Activated T-cell treated with anti-CD3 and anti-CD28 coated beads for 48 hours (primary cell): ENCODE measurements at places on chromosomes 4 and X.
A peak's percentile ranks its signal among the peaks of the same experiment; 100 is the strongest.

- no peak for DNase-seq
Observed at GRCh38 chr4:112355662-112356061, 58.5 kb downstream of the ALPK1 start.

DNA sequence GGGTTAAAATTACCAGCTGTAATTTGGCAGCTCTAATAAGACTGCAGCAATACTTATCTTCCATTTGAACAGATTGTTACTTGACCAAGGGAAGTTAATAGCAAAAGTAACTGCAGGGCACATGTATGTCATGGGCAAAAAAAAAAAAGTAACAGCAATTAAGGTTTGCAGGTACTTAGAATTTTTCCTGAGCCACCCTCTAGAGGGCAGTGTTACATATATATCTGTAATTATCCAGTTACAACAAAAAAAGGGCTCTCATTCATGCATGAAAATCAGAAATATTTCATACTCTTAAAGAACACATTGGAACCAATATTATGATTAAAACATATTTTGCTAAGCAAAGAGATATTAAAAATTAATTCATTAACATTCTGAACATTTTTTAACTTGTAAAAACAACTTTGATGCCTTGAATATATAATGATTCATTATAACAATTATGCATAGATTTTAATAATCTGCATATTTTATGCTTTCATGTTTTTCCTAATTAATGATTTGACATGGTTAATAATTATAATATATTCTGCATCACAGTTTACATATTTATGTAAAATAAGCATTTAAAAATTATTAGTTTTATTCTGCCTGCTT is 25.1 kb downstream of the XIAP start:
- DNase-seq, result no peak

GRCh38 chr4:156497486-156497885 is 474.1 kb downstream of the PDGFC start:
- DNase-seq, result no peak

DNA sequence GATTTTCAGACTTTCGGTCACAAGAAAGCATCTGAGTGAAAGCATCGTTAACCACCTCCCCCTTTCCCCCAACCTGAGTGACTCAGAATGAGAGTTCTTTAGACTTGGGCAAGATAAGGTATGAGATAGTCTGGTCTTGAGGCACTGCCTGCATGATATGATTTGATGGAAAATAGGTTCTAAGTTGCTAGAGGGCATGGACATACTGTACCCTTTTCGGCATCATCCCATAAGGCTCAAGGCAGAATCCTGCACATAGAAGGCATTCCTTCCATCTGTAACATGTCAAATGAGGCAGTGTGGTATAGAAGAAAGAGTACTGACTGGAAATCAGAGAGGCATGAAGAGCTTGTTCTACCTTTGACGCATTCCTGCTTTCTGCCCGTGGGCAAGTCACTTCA is 16.8 kb upstream of the AMOT start:
- DNase-seq, result no peak

- DNase-seq, result no peak
Observed at GRCh38 chrX:53716328-53717088, 30.0 kb upstream of the HUWE1 start.

DNA sequence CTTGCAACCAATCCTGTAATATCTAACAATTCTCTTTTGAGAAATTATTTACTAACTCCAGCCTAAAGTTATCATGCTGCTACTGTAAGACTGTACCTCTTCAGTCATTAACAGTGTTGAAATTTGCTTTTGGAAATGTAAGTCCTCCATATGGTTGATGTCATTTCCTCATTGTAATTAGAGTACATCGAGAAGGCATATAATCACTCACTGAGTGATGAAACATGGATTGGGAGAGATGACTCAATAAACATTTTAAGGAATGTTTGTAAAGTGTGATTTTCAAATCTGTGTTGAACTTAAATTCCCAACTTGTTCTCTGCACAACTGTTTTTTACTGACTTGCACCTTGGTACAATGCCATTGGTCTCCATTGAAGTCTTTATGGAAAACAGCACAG is 61.2 kb downstream of the HMGB2 start:
- no peak for DNase-seq

- no peak for DNase-seq
Observed at GRCh38 chrX:41912923-41913322, 10.4 kb downstream of the CASK start.

DNA sequence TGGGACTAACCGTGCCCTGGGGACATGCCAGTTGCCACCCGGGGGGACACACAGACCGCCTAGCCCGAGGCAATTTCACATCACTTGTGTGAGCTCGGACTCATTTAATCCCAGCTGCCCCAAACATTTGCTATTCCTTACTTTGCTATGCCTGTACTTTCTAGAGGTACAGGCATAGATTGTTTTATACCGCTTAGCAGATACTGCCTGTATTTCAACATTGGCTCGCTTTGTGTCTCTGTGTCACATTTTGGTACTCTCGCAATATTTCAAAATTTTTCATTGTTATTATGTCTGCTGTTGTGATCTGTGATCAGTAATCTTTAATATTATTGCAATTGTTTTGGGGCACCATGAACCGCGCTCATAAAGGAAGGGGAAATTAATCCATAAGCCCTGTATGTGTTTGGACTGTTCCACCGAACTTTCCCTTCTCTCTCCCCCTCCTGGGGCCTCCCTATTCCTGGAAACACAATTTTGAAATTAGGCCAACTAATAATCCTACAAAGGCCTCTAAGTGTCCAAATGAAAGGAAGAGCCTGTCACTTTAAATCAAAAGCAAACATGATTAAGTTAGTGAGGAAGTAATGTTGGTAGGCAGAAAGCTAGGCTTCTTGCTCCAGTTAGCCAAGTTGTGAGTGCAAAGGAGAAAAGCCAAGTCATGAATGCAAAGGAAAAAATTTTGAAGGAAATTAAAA is 568 bp upstream of the CASP6 start:
- DNase-seq, result no peak

DNA sequence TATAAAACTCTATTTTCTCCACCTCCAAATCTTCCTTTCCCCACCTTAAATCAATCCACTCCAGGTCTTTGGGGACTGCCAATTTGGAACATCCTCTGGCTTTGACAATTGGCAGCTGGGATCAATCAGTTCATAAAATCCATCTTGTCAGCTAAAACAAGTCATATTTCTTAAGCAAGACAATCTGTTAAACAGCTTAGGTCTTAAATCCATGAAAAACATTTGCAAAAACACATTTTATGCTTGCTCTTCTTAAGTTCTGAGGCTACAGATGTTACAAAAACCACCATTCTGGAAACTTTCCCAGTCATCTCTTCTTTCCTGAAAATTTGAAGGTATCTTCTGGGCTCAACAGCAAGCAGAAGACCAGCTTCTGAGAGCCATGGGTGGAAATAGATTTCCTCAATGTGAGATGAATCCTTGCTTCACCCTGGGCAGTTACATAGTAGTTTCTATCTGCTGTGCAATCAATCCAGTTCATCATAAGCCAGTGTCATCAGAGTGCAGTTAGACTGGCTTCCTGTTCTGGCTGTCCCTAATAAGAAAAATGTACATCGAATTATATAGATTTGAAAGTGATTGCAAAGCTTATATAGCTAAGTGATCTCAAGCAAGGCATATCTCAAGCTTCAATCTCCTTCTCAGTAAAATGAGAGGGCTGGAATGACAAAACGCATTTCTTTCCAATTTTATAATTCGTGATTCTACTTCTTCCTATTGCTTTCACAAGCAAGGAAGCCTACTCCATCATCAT is 402.7 kb upstream of the INTU start:
- DNase-seq, result no peak

GRCh38 chrX:39984191-39984956 is 113.4 kb downstream of the BCOR start:
- no peak for DNase-seq

DNA sequence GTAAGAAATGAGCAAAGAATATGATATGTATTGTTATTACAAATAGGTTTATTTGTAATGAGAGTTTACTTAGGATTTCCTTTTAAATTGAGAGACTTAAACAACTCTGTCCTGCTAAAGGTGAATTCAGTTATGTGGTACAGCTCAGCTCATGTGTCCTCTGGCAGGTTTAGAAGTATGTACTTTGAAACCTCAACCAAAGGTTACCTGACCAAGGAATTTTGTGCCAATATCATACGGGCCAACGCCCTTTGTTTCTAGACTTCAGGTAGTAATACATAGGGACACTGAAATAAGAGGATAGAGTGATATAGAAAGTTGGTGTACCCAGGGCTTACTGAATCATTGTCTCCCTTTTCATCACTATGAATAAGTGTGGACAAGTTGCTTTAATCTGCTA is 25.7 kb downstream of the SLAIN2 start:
- DNase-seq, result no peak

- DNase-seq, result no peak
Observed at GRCh38 chrX:54230435-54231148, 47.5 kb upstream of the FAM120C start.

DNA sequence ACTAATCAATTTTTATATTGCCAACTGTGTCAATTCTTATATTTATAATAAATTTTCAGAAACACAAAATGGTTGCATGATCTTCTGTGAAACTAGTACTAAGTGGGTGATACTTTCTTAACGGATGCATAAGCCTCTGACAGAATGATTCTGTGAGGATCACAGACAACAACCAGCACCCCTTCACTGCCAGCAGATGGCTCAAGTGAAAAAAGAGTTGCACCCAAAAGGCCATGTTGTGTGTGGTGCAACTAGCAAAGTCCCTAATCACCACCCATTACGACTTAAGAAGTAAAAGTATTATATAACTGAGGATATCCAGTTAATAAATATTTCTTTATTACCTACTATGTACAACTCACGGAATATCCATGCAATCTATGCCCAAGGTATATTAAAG is 334.0 kb downstream of the PCDH19 start:
- DNase-seq, result no peak

GRCh38 chr4:6444582-6444981 is 27.8 kb downstream of the PPP2R2C start:
- DNase-seq, result no peak

DNA sequence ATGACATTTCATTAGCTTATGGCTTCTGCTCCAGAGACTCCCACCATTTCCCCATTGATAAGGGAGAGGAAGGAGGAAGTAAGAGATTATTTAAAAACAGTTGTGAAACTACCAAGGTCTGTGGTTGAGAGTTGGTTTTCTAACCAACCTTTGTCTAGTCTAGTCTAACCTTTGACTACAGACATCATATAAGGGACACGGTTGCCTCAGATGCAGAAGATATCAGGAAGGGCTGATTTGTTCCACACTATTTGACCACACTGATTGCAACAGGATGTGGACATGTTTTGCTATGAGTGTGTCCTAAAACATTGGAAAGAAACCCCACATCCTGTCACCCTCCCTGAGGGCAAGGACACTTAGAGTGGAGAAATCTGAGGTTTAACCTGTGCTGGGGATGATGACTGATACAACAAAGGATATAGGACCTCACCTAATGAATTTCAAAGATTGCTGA is 53.0 kb downstream of the COQ2 start:
- DNase-seq, result no peak

- no peak for DNase-seq
Observed at GRCh38 chr4:89117115-89117514, 5.8 kb downstream of the TIGD2 start.

DNA sequence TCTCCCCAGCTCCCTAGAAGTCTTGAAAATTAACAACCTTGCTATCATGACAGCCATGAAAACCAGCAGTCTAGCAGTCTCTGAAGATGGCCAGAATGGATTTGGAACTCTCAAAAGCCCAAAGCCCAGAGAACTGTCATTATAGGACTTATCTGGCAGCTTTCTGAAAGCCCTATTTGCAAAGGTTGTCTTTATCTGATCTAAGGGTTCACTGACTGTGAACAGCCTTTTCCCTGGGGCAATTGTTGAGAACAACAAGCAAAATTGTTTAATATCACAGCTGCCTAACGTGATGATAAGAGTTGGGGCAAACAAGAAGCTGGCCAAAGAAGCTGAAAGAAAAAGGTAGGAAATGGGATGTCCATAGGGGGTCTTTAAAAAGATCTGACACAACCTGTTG is 20.9 kb upstream of the KLHL8 start:
- no peak for DNase-seq

DNA sequence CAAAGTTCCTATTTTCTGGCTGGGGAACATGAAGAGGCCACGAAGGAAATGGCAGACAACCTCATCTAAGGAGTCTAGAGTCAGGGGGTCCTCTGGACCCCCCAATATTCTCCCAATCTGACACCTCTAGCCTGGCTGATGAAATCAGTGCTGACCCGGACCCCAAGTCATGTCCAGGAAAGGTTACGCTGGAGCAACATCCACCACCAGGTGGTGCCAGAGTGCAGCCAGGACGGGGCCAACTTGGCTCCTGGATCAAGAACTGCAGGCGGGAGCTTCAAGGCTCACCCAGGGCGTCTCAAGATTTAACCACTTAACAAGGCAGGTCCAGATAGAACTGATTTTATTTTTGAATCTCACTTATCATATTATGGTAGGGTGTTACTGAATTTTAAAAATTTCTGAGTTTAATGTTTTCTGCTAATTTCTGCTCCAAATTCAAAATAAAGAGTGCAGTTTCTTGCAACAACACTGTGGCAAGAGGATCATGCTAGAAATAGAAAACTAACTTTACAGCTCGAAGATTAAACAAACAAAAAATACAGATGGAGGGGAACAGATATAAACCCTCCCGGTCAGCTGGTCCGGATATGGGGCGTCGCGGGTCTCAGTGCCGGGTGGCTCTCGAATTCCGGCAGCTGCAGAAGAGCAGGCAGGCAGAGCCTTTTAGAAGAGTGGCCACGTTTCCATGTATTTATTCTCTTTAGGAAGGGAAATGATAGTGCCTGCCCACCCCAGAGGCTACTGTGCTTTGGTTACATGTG is 135.5 kb downstream of the AFAP1 start:
- DNase-seq, result peak; percentile 80

GRCh38 chrX:112359906-112360305 is 277.3 kb upstream of the TRPC5 start:
- DNase-seq, result no peak

DNA sequence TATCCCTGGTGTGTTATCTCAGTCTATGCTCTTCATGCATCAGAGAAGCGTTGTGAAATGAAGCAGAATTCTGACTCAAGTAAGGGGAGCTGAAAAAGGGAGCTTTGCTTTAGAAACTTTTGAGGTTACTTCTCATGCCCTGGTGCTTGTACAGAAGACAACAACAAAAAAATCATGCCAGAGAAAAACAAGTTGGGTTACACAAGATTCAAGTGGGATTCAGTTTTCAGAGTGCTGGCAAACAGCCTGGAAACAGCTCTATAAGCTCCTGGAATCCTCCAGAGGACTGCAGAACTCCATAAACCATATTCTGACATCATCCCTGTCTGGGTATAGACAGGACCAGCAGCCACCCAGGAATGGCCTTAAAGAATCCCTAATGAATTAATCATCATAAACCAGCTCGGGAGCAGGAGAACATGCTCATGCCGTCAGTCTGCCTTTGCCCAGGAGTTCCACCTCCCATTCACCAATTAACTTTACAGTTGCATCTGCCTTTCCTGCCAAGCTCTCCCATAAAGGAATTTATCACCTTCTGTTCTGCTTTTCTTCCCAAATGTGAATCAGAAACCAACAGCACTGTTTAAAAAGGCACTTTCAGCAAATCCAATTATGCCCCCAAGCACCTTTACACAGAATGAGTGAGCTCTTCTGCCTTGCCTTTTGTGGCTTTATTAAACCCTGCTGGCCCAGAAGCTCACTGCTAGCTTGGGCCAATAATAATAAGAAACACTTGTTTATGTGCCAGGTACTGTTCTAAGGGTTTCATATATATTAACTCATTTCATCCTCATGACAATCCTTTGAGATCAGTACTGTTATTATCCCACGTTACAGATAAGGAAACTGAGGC is 54.5 kb upstream of the FBXW7 start:
- DNase-seq, result no peak

GRCh38 chrX:68633981-68634380 is 13.5 kb upstream of the STARD8 start:
- no peak for DNase-seq

- no peak for DNase-seq
Observed at GRCh38 chr4:183256343-183256742, 63.7 kb downstream of the CLDN22 start.
